HEK293T (cell line): ENCODE measurements at places on chromosomes 12 and 14.

DNA sequence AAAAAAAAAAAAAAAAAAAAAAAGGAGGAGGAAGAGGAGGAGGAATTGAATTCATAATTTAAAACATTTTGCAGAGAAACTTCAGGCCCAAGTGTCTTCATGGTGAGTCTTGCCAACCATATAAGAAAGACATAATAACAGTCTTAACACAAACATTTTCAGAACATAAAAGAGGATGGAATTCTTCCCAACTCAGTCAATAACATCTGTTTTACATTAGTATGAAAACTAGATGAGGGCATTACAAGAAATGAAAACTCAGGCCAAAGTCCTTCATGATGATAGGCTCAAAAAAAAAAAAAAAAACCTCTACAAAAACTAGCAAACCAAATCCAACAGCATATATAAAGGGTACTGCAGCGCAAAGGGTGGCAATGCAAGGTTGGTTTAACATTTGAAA lies 151.6 kb downstream of the FOXA1 start:
- no peak for DNase-seq

GRCh38 chr12:51809193-51809592 lies 39.3 kb downstream of the FIGNL2 start:
- no peak for DNase-seq

GRCh38 chr14:72457641-72458040 lies 436.3 kb downstream of the DPF3 start:
- DNase-seq = no peak

DNA sequence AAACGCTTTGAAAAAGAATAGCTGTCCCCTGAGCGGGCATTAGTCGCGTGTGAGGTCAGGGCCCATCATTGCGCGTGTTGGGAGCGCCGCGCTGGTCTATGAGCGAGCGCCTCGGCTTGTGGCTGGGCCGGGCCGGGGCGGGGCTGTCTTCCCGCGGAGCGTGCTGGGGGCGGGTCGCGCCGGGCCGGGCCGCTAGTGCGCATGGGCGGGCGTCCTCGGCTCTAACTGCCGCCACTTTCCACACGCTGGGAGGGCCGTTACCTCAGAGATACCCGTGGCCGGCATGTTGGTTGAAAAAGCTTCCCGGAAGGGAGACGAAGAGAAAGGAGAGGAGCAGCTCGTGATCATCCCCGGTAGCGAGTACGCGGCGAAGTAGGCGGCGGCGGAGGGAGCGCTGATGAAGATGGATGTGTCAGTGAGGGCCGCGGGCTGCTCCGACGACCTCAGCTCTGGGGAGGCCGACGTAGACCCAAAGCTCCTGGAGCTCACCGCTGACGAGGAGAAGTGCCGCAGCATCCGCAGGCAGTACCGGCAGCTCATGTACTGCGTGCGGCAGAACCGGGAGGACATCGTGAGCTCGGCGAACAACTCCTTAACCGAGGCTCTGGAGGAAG lies at the start of gene EID3:
Gene EID3 (plus strand): TSS at position 202 of the 614 bp plus-strand sequence. CDS start 196 bp downstream, at position 398.
- DNase-seq = no peak

DNA sequence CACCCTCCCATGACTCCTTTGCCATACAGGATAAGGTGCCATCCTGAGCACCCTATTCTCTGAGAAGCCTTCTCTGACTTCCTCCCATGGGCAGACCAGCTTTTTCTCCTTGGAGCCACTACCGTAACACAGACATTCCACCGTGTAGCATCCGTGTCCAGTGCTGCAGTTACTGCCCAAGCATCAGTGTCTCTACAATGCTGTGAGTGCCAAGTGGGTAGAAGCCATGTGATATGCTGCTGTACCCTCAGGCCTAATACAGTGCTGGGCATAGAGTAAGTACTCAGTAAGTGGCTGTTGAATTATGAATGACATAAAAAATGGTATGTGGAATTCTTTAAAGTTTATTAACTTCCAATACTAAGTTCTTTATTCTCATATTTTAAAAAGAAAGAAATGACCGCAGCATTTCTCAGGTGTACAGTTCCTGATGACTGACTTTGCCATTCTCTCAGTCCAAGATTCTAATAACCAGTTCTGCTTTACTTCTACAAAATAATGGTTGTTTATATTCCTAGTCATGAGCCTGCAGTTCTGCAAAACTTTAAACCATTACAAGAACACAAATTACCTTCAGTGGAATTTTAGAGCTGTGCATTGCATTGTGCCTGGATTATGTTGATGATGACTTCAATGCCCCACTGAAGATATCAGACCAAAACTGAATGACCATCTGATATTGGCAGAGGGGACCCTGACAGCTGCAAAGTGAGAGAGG lies 118.7 kb downstream of the RPAP3 start:
- DNase-seq = no peak

- no peak for DNase-seq
Measured at GRCh38 chr14:37864861-37865718, 269.7 kb downstream of the TTC6 start.
